ENCODE measurements at places on chromosomes 13 and 19. TPM values are rescaled to one million over a fixed set of nuclear protein-coding genes. Genes with fewer than 3 reads are reported as not detected.

GRCh38 chr13:57311009-57311586, 144.1 kb downstream of the PRR20E start:
- no peaks in the 10 kb centered on the region for H3K4me1 ChIP-seq
- no peak overlapping the region for H3K4me3 ChIP-seq
- DNase-seq = no peak

DNA sequence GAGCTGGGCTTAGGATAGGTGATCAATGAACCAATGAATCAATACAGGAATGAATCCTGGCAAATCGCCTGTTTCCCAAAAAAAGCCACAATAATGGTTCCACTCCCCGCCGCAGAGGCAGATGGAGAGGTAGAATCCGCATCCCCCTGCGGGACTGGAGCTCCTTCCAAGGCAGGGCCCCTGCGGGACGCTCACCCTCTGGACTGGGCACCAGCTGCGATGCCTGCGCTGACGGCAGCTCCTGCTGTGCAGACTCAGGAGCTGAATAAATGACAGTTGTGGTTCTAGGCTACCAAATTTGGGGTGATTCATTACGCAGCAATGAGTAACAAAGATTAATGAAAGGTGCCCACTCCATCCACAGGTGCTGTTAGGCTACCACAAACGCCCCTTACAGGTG, 8.8 kb upstream of the CDC34 start:
- no peaks in the 10 kb centered on the region for H3K36me3 ChIP-seq
- no peaks in the 10 kb centered on the region for H3K4me1 ChIP-seq
- DNase-seq = no peak
- H3K4me3 ChIP-seq = no peak overlapping the region

- H3K36me3 ChIP-seq = no peaks in the 10 kb centered on the region
- DNase-seq = no peak
- no peak overlapping the region for H3K27ac ChIP-seq
These were observed 20.3 kb upstream of the RNASEH2B start for GRCh38 chr13:50889317-50889716.

- no peaks in the 10 kb centered on the region for H3K27me3 ChIP-seq
- no peaks in the 10 kb centered on the region for H3K4me1 ChIP-seq
- no peak overlapping the region for H3K4me3 ChIP-seq
- H3K27ac ChIP-seq = no peak overlapping the region
- no peak for DNase-seq
These were observed 157.5 kb downstream of the RGCC start for GRCh38 chr13:41614671-41615527.

Gene CYP2F1
- polyA plus RNA-seq = not detected

DNA sequence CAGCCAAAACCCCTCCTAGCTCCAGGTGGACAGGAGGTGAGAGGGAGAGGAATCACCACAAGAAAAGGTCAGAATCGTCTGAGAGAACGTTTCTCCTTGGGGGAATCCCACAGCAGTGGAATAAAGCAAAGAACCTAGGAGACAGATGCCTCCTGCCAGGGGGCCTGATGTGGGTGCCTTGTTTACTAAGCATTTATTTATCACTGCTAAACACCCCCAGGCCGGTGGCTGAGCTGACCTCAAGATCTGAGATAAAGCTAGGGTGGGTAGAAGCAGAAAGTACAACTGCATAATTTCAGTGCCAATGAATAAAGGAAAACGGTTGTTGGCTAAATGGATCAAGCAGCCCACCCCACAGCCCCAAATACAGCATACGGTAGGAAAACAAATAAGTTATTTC, 33.9 kb upstream of the ATP11A start:
- no peaks in the 10 kb centered on the region for H3K27me3 ChIP-seq
- H3K4me1 ChIP-seq = no peaks in the 10 kb centered on the region
- no peak overlapping the region for H3K27ac ChIP-seq
- H3K4me3 ChIP-seq = no peak overlapping the region
- no peaks in the 10 kb centered on the region for H3K36me3 ChIP-seq
- no peak for DNase-seq
